ENCODE measurements at places on chromosomes 4 and X. TPM values are rescaled to one million over a fixed set of nuclear protein-coding genes. Genes with fewer than 3 reads are reported as not detected.

MAGT1 gene
- 55.5 TPM for total RNA-seq

PABPC5 gene
- total RNA-seq: 2.8 TPM

ASB12 gene
- 0.85 TPM for total RNA-seq

PDGFRA gene
- total RNA-seq: 42.8 TPM

CXCL10 gene
- 0.28 TPM for total RNA-seq

TMEM144 gene
- total RNA-seq: 9.7 TPM

TLR7 gene
- 0.24 TPM for total RNA-seq

IDUA gene
- total RNA-seq: 8.9 TPM

SPATA18 gene
- total RNA-seq: 4.3 TPM

C1QTNF7 gene
- total RNA-seq: 2.9 TPM

OPHN1 gene
- total RNA-seq: 2.5 TPM

MAGEB2 gene
- not detected for total RNA-seq

CT83 gene
- not detected for total RNA-seq

PNCK gene
- total RNA-seq: 4.0 TPM

SPIN4 gene
- 0.94 TPM for total RNA-seq

GSX2 gene
- not detected for total RNA-seq

TEX13B gene
- total RNA-seq: not detected

DNA sequence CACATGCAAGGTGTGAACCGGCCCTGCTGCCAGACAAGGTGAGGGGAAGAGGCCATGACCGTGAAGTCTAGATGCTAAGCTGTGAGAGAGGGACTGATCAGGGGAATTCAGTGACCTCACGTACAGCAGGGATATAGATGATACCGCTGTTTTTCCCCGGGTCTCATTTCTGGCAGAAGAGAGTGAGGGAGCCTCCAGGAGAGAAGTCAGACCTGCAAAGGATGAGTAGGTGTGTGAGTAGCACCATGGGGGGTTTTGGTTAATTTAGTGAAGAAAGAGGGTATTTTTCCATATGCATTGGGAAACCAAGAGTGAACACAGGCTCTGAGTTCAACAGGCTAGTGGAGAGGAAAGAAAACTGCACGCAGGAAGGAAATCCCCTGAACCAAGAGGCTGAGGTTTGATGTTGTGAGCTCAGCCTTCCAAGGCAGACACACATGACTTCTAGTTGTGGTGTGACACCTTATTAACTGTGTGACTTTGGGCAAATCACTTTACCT, 127.6 kb upstream of the GATB start:
- no peaks in the 10 kb centered on the region for H3K27me3 ChIP-seq
- no peak overlapping the region for H3K27ac ChIP-seq
- H3K4me3 ChIP-seq: no peak overlapping the region
- no peak for DNase-seq
- no peaks in the 10 kb centered on the region for H3K4me1 ChIP-seq

GRCh38 chr4:27182211-27182610, 321.6 kb downstream of the STIM2 start:
- H3K4me3 ChIP-seq: no peak overlapping the region
- H3K4me1 ChIP-seq: no peaks in the 10 kb centered on the region
- no peaks in the 10 kb centered on the region for H3K36me3 ChIP-seq
- DNase-seq: no peak
- no peaks in the 10 kb centered on the region for H3K27me3 ChIP-seq

DNA sequence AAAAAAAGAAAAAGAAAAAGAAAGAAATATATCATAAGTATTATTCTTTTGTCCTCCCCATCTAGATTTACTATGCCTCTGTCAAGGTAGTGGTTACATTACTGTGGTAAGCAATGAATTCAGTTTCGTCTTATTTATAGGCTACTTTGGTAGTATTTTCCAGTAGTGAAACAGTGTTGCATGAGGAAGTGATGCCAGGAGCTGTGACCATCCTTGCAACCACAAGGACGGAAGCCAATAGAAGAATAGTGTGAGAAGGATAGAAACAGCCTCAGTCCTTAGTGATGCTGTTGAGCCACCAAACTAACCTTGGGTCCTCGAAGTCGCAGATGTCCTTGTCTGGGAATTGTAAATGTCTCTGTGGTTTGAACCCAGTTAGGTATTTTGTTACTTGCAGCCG, 328.5 kb downstream of the PPP3CA start:
- H3K27ac ChIP-seq: no peak overlapping the region
- H3K27me3 ChIP-seq: no peaks in the 10 kb centered on the region
- H3K4me1 ChIP-seq: no peaks in the 10 kb centered on the region
- no peak for DNase-seq

DNA sequence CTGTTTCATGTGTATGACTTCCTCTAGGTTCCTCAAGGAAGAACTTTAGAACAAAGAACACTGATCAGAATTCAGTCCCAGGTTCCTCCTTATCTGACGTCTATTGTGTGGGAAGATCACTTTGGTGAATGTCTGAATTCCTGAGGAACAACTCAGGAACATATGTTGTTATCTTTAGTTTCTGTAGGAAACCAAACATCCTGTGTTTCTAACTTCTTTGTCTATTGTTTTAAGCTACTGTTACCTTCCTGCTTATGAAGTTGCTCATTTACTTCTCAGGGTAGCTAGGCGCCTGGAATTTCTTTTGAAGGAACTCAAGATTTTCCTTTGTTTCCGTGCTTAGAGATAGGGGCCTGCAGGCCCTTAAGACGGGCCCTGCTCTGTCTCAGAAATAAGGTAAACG, 46.2 kb downstream of the MAGEB5 start:
- no peaks in the 10 kb centered on the region for H3K36me3 ChIP-seq
- no peaks in the 10 kb centered on the region for H3K27me3 ChIP-seq
- no peak overlapping the region for H3K27ac ChIP-seq
- DNase-seq: no peak

- no peaks in the 10 kb centered on the region for H3K36me3 ChIP-seq
- no peak overlapping the region for H3K27ac ChIP-seq
- no peak for DNase-seq
- no peak overlapping the region for H3K4me3 ChIP-seq
These were observed 176.9 kb upstream of the SCML1 start for GRCh38 chrX:17560385-17560784.

- H3K4me3 ChIP-seq: no peak overlapping the region
- no peak overlapping the region for H3K27ac ChIP-seq
- H3K36me3 ChIP-seq: no peaks in the 10 kb centered on the region
- no peak for DNase-seq
- no peaks in the 10 kb centered on the region for H3K4me1 ChIP-seq
These were observed 190.7 kb downstream of the ZNF674 start for GRCh38 chrX:46354481-46354880.

DNA sequence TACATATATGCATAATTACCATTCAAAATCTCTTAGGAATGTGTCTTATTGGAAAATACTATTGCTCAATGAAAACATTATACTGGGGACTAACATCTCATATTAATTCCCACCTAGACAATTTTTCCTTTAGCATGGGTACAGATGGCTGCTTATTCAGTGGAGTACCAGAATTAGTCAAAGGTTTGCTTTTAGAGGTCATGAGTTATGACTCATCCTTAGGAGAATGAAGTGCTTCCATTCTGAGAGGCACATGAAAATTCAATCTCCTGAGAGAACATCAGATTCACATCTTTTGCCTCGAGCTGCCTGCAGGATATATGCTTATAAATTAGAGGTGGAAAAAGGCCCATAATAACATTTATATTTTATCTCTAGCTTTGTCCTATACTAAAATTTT, 378.0 kb upstream of the DMD start:
- no peaks in the 10 kb centered on the region for H3K27me3 ChIP-seq
- H3K27ac ChIP-seq: no peak overlapping the region
- H3K4me3 ChIP-seq: no peak overlapping the region
- H3K4me1 ChIP-seq: no peaks in the 10 kb centered on the region
- no peaks in the 10 kb centered on the region for H3K36me3 ChIP-seq

DNA sequence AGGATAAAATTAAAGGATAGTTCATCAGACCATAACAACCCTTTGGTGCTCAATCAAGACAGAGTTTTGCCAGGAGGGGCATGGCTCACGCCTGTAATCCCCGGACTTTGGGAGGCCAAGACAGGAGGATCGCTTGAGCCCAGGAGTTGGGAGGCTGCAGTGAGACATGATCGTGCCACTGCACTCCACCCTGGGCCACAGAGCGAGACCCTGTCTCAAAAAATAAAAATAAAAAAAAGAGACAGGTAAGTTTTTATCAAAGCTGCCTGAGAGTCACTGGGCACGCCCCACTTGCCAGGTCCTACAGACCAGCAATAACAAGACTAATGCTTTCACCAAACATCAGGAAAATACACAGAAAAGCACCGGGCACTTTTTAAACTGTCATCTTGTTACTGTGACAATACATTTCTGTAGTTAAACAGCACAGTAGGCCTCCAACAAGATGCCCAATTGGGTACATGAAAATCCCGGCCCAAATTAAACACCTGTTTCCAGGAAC, 765 bp downstream of the CFAP97 start:
- no peaks in the 10 kb centered on the region for H3K4me1 ChIP-seq
- H3K4me3 ChIP-seq: peak overlapping the region; percentile 75
- H3K27ac ChIP-seq: peak overlapping the region; percentile 98
- no peaks in the 10 kb centered on the region for H3K36me3 ChIP-seq

- no peaks in the 10 kb centered on the region for H3K27me3 ChIP-seq
- no peaks in the 10 kb centered on the region for H3K4me1 ChIP-seq
- H3K36me3 ChIP-seq: no peaks in the 10 kb centered on the region
- no peak overlapping the region for H3K27ac ChIP-seq
- H3K4me3 ChIP-seq: no peak overlapping the region
These were observed 157.6 kb downstream of the SH3KBP1 start for GRCh38 chrX:19729761-19730160.

GRCh38 chr4:183399616-183400015, 44.8 kb upstream of the CDKN2AIP start:
- H3K4me3 ChIP-seq: no peak overlapping the region
- H3K27me3 ChIP-seq: no peaks in the 10 kb centered on the region
- no peak overlapping the region for H3K27ac ChIP-seq
- no peak for DNase-seq
- peaks cover 8% of the 10 kb centered on the region for H3K4me1 ChIP-seq

GRCh38 chrX:52355108-52355507, 13.7 kb upstream of the XAGE2 start:
- no peak for DNase-seq
- H3K36me3 ChIP-seq: no peaks in the 10 kb centered on the region

DNA sequence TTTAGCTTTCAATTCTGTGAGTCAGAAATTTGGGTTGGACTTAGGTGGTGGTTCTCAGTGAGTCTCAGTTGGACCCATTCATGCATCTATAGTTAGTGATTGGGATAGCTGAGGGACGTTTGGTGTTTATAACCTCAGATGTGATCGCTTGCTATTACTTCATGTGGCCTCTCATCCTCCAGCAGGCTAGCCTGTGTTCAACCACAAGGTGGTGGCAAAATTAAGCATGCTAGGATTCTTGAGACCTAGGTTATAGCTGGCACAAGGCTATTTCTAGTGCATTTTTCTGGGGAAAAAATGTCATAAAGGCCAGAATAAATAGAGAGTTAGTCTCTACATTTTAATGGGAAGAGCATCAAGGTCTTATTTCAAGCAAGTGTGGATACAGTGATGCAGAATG, 10.9 kb upstream of the GRPR start:
- H3K4me1 ChIP-seq: no peaks in the 10 kb centered on the region
- no peak overlapping the region for H3K27ac ChIP-seq
- H3K4me3 ChIP-seq: no peak overlapping the region
- DNase-seq: no peak
- no peaks in the 10 kb centered on the region for H3K27me3 ChIP-seq

DNA sequence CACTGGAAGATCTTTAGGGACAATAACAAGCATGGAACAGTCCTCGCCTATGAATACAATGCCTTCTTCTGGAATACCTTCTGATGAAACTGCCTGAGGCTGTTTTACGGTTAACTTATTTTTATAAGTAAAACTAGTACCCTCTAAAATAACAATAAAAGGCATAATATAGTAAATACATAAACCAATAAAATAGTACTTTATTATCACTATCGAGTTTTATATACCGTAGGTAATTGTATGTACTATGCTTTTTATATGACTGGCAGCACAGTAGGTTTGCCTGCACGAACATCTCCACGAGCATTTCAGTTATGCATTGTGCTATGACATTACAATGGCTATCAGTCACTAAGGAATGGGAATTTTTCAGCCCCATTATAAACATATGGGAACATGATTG, 8.0 kb downstream of the GUCY1A1 start:
- peak overlapping the region; percentile 75 for H3K27ac ChIP-seq
- H3K27me3 ChIP-seq: no peaks in the 10 kb centered on the region
- peaks cover 28% of the 10 kb centered on the region for H3K4me1 ChIP-seq
- no peak overlapping the region for H3K4me3 ChIP-seq
- DNase-seq: no peak

DNA sequence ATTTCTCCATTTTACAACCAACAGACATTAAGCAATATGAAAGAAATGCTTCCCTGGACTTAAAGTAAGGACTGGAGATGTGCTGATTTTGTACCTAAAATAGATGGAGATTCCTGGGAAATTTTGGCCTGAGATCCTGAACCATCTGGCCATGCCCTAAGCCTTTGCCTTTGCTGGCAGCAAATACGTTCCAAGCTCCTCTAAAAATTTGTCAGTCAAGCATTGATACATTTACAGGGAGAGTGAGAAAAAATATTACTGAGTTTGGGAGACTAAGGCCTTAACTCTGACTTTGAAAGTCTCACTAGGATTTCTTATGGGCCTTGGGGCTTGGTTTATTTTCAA, 63.9 kb downstream of the FHDC1 start:
- H3K36me3 ChIP-seq: no peaks in the 10 kb centered on the region
- no peak for DNase-seq
- no peak overlapping the region for H3K4me3 ChIP-seq

- no peaks in the 10 kb centered on the region for H3K36me3 ChIP-seq
- DNase-seq: no peak
- H3K27ac ChIP-seq: no peak overlapping the region
These were observed 546.8 kb upstream of the FMR1 start for GRCh38 chrX:147364896-147365295.

- peak overlapping the region; percentile 93 for H3K4me3 ChIP-seq
- H3K27ac ChIP-seq: peak overlapping the region; percentile 90
- peak; percentile 75 for DNase-seq
- peaks cover 48% of the 10 kb centered on the region for H3K4me1 ChIP-seq
- no peaks in the 10 kb centered on the region for H3K27me3 ChIP-seq
These were observed 104.4 kb downstream of the UCHL1 start for GRCh38 chr4:41360921-41361793.

DNA sequence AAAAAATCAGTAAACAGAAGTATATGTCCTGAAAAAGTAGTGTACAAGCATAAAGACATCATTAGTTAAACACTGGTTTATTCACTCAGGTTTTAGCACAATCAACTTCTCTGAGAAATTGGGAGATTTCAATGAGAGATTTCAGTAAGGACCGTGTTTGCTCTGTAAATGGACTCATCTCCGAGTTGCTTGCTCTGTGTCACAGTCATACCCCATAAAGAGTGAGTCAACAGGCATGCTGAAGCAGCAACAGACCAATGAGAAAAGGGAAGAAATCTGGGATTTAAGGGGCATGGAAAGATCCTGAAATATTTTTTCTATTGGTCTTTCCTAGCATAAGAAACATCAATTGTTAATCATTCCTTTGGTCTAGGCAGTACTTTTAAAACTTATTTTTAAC, 4.7 kb downstream of the GLUD2 start:
- no peak for DNase-seq
- H3K27me3 ChIP-seq: no peaks in the 10 kb centered on the region
- no peaks in the 10 kb centered on the region for H3K36me3 ChIP-seq
- no peak overlapping the region for H3K4me3 ChIP-seq
- no peak overlapping the region for H3K27ac ChIP-seq
